ENCODE measurements at places on chromosomes 6 and 20.

- DNase-seq = no peak
Measured at GRCh38 chr6:76438768-76439167, 366.3 kb upstream of the IMPG1 start.

GRCh38 chr20:44087051-44087856 is 99.7 kb downstream of the JPH2 start:
- no peak for DNase-seq

DNA sequence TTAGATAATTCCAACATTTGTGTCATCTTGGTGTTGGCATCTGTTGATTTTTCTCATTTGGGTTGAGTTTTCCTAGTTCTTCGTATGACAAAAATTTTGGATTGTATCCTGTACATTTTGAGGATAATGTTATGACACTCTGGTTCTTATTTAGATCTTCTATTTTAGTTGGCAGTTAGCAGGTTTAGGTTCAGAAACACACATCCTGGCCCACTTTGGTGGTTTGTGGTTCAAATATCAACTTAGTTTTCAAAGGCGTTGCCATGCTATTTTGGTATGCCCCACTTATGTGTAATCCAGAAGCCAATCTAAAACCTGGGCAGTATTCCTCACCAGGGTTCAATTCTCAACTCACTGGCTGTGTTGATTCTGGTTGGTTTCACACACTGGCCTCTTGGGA is 68.2 kb downstream of the NOX3 start:
- DNase-seq = no peak

DNA sequence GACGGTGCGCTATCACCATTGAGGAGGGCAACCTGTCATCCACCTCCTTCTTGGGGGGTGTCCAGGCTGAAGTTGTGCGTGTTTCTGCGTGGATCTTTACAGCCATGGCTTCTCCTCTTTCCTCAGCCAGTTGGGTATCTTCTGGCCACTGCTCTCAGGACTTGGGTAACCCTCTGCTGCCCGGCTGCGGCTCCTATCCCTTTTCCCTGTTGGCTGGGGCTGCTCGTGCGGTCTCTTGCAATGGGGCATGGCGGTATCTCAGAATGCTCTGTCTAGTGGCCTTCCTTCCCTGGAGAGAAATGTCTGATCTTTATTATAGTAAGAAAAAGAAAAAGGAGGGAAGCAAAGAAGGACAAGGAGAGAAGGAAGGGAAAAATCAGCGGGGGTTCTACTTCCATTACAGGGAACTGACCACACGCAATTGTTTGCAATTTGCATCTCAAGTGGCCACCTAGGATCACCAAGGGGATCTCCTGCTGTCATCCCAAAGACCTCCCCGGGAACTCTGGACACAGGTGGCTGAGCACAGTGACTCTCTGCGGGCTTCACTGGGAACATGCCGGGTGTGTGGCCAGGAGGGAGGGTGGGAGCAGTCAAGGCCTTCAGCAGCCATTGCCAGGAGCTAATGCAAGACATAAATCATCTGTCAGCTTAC is 60.8 kb downstream of the NPEPL1 start:
- no peak for DNase-seq

- peak; percentile 7 for DNase-seq
Measured at GRCh38 chr6:118509009-118509617, 39.0 kb upstream of the PLN start.

Measured in RPMI8226 (cell line).